KBM-7 (cell line): ENCODE measurements at places on chromosomes 13 and 19.

DNA sequence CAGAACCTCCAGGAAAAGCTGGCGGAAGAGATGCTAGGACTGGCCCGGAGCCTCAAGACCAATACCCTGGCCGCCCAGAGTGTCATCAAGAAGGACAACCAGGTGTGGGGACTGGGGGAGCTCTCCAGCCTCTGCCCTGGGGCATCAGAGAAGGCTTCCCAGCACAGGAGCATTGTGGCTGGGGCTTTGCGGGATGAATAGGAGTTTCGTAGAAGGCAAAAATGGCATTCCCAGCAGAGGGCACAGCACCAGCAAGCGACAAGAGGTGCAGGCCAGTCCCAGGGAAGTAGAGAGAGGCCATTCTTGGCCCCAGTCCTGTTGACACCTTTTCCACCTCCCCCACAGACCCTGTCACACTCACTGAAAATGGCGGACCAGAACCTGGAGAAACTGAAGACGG lies 4.1 kb downstream of the USE1 start:
- DNase-seq, result no peak

GRCh38 chr13:51494156-51494555 lies 41.3 kb upstream of the INTS6 start:
- DNase-seq, result no peak

- peak; percentile 45 for DNase-seq
These were observed 8.4 kb downstream of the REXO1 start for GRCh38 chr19:1839658-1840540.

DNA sequence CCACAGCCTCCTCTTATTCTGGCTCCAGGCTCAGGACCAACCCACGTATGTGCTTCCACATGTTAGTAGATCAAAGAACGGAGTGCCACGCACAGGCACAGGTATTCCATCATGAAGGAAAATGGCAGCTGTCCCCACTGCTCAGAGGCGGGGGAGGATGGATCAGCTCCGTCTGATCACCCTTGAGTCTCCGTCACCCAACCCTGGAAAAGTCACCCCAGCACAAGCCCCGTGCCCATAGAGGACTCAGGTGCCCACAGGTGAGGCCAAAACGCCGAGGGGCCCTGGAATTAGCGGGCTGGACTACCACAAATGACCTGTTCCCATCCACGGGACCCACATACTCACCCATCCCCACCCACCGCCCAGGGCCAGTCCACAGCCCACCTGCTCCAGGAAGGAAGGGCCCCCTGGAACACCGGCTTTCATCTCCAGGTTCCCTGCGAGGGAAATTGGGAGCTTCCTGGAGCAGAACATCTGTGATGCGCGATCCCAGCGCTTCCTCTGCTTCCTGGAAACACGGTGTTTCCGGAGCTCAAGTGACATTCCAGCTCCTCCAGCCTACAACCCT lies 120.5 kb upstream of the SPACA7 start:
- no peak for DNase-seq

DNA sequence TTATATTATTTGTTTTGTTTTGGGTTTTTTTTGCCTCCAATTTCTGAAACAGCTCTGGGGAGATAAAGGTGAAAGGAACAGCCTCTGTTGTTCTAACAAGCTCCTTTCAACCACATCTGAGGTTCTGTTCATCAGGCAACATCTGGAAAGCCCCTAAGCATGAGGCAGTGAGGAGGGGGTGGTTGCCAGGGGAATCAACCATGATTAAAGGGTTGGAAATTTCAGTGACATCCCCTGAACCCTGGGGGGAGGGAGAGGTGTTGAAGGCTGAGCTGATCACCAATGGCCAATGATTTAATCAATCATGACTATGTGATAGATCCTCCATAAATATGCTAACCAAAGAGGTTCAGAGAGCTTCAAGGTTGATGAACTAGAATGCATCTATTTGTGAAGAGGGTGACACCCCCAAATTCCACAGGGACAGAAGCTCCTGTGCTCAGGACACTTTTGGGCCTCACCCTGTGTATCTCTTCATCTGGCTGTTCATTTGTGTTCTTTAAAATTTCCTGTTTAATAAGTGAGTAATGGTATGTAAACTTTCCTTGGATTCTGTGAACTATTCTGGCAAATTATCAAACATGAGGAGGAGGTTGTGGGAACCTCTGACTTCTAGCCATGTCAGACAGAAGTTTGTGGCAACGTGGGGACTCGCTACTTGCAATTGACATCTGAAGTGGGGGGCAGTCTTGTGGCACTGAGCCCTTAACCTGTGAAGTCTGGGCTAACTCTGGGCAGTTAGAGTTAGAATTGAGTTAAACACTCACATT lies 221.3 kb downstream of the NHLRC3 start:
- DNase-seq, result no peak

- DNase-seq, result no peak
These were observed 608 bp downstream of the CD70 start for GRCh38 chr19:6590258-6590826.

DNA sequence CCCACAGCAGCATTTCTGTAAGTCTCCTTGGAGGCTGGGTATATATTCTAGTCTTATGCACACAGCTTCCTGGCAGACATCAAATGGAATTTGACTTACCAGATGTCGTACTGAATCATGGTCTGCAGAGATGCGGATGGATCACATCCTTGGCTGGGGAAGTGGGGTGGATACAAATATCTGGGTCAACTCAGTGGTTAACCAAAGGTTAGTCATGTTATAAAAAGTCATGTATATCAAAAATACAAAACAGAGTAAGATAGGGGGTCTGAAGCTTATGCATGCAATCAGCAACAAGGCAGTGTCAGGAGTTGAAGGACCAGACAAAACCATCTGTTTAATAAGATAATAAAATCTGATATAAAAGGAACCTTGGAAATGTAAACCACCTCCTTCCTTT lies 61.9 kb downstream of the WASF3 start:
- DNase-seq, result no peak

- DNase-seq, result no peak
These were observed 472.3 kb downstream of the IRS2 start for GRCh38 chr13:109314101-109314500.

- DNase-seq, result peak; percentile 59
These were observed 1.7 kb upstream of the SLITRK5 start for GRCh38 chr13:87669379-87669978.

- no peak for DNase-seq
These were observed 10.3 kb upstream of the POSTN start for GRCh38 chr13:37608750-37609339.

- DNase-seq, result no peak
These were observed 199.7 kb downstream of the IRS2 start for GRCh38 chr13:109586509-109587346.

- DNase-seq, result no peak
These were observed 26.7 kb upstream of the POU2F2 start for GRCh38 chr19:42158926-42159325.
